Pancreas (tissue), 10 donors: ENCODE measurements at places on chromosomes 5 and 9. TPM values are rescaled to one million over a fixed set of nuclear protein-coding genes. Genes with fewer than 3 reads are reported as not detected.

Gene SPINK13
- not detected for total RNA-seq

Gene FBN2
- 0.06 TPM for total RNA-seq

Gene TNFSF15
- total RNA-seq: 0.12 TPM

Gene ARHGEF28
- total RNA-seq: 36.2 TPM

Gene C9
- not detected for total RNA-seq

Gene PCDHB4
- total RNA-seq: 5.5 TPM

Gene PCDHGA9
- total RNA-seq: 1.4 TPM

Gene NR2F1-AS1
- 2.1 TPM for total RNA-seq

Gene UGT3A2
- total RNA-seq: not detected

Gene PCDHGA6
- total RNA-seq: 1.9 TPM

Gene SPARC
- total RNA-seq: 608 TPM

DNA sequence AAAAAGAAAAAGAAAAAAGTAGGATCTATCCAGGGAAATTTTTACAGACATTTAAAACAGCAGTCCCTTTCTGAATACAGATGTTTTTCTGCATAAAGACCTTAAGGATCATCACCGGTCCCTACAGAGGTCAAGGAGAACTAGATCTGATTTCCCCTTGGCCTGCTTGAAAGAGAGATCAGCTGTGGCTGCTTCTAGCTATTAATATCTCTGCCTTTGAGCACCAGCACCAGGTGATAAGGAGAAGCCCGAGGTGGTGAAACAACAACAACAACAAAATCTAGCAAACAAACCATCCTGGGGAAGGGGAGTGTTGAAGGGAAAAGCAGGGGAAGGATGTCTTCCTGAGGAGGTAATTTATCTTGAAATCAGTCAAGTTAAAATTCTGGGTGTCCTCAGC lies 42.1 kb downstream of the ZNF366 start:
- no peaks in the 10 kb centered on the region for H3K36me3 ChIP-seq
- no peak for DNase-seq
- H3K4me1 ChIP-seq: no peaks in the 10 kb centered on the region
- no peaks in the 10 kb centered on the region for H3K27me3 ChIP-seq
- H3K27ac ChIP-seq: no peak overlapping the region

- H3K4me1 ChIP-seq: peaks cover 8% of the 10 kb centered on the region
- no peaks in the 10 kb centered on the region for H3K36me3 ChIP-seq
- no peak for DNase-seq
- H3K4me3 ChIP-seq: no peak overlapping the region
Observed at GRCh38 chr9:104907278-104907951, 20.5 kb downstream of the ABCA1 start.

DNA sequence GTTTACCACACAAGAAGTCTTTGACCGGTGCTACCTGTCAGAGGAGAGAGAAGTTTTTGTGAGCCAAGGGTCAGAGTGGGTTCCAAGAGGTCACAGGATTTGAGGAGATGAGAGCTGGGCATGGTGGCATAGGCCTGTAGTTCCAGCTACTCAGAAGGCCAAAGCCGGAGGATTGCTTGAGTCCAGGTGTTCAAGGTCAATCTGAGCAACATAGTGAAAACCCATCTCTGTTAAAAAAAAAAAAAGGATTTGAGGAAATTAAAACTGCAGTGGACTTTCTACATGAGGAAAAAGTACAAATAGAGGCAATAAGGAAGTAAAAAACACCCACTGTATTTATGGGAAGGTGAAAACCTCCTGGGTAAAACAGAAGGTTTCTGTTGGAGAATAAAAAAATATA lies 63.8 kb downstream of the PHAX start:
- H3K27ac ChIP-seq: no peak overlapping the region
- no peaks in the 10 kb centered on the region for H3K27me3 ChIP-seq
- H3K4me1 ChIP-seq: no peaks in the 10 kb centered on the region
- DNase-seq: no peak
- no peak overlapping the region for H3K4me3 ChIP-seq
- H3K36me3 ChIP-seq: no peaks in the 10 kb centered on the region

DNA sequence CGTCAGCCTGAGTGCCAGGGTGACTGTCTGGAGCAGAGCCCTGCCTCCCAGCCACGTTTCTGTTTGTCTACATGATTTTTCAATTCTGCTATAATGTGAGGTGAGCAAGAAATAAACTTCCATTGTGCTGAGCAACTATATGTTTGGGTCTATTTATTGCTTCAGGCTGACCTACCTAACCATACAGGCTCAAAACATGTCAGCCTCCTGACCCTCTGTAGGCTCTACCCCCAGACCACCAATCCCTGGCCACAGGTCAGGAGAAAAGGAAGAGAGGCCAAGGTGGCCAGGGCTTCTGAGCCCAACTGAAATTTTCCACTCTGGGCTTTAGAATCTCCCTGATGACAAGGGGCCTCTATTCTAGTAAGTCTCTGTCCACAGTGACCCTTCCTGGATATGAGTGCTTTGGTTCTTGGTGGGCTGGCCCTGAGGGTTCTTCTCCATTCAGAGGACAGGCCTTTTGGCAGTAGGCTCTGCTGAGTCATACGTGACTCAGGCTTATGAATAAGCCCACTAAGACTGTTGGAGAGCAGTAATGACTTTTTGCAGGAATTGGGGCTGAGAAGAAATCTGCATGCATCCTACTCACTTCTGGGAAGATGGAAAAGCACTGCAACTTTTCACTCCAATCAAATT lies 117.2 kb upstream of the TBCA start:
- no peak for DNase-seq
- no peaks in the 10 kb centered on the region for H3K4me1 ChIP-seq
- H3K27ac ChIP-seq: no peak overlapping the region
- no peaks in the 10 kb centered on the region for H3K36me3 ChIP-seq

GRCh38 chr5:55451976-55452375 lies 82.8 kb downstream of the PLPP1 start:
- no peak for DNase-seq
- H3K36me3 ChIP-seq: no peaks in the 10 kb centered on the region
- H3K4me3 ChIP-seq: no peak overlapping the region
- no peak overlapping the region for H3K27ac ChIP-seq

- no peaks in the 10 kb centered on the region for H3K27me3 ChIP-seq
- H3K4me1 ChIP-seq: no peaks in the 10 kb centered on the region
- no peak overlapping the region for H3K4me3 ChIP-seq
- H3K27ac ChIP-seq: no peak overlapping the region
Observed at GRCh38 chr5:170416526-170416925, 27.4 kb upstream of the KCNMB1 start.

- no peak overlapping the region for H3K4me3 ChIP-seq
- no peaks in the 10 kb centered on the region for H3K4me1 ChIP-seq
- DNase-seq: no peak
- no peak overlapping the region for H3K27ac ChIP-seq
- H3K36me3 ChIP-seq: no peaks in the 10 kb centered on the region
Observed at GRCh38 chr5:1323803-1324173, 21.1 kb downstream of the CLPTM1L start.

DNA sequence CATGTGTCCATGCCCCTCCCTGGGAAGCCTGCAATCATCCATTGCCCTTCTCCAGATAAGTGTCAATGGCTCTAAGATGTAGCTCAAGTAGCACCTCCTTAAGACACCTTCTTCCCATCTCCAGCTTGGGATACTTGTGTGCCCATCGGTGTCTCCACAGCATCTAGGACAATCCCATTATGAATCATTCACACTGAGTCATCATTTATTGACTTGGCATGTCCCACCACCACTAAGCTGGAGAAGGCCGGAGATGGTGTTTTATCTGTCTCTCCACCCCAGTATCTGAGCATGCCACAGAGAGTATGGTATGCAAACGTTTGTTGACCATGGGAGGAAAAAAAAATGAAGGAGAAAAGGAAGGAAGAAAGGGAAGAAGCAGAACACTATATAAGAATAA lies 342.2 kb downstream of the TRIM32 start:
- no peak overlapping the region for H3K27ac ChIP-seq
- DNase-seq: no peak
- no peaks in the 10 kb centered on the region for H3K36me3 ChIP-seq
- no peaks in the 10 kb centered on the region for H3K27me3 ChIP-seq

- no peaks in the 10 kb centered on the region for H3K4me1 ChIP-seq
- no peak for DNase-seq
- no peaks in the 10 kb centered on the region for H3K27me3 ChIP-seq
- no peaks in the 10 kb centered on the region for H3K36me3 ChIP-seq
Observed at GRCh38 chr5:69043655-69043996, 50.2 kb upstream of the SLC30A5 start.

- H3K4me3 ChIP-seq: no peak overlapping the region
- no peaks in the 10 kb centered on the region for H3K27me3 ChIP-seq
- no peaks in the 10 kb centered on the region for H3K4me1 ChIP-seq
- H3K27ac ChIP-seq: no peak overlapping the region
- H3K36me3 ChIP-seq: no peaks in the 10 kb centered on the region
Observed at GRCh38 chr5:157219491-157220271, 39.0 kb downstream of the ITK start.

GRCh38 chr5:84304599-84304998 lies 80.1 kb downstream of the EDIL3 start:
- H3K27me3 ChIP-seq: no peaks in the 10 kb centered on the region
- no peak overlapping the region for H3K4me3 ChIP-seq
- no peaks in the 10 kb centered on the region for H3K4me1 ChIP-seq
- H3K27ac ChIP-seq: no peak overlapping the region
- H3K36me3 ChIP-seq: no peaks in the 10 kb centered on the region

DNA sequence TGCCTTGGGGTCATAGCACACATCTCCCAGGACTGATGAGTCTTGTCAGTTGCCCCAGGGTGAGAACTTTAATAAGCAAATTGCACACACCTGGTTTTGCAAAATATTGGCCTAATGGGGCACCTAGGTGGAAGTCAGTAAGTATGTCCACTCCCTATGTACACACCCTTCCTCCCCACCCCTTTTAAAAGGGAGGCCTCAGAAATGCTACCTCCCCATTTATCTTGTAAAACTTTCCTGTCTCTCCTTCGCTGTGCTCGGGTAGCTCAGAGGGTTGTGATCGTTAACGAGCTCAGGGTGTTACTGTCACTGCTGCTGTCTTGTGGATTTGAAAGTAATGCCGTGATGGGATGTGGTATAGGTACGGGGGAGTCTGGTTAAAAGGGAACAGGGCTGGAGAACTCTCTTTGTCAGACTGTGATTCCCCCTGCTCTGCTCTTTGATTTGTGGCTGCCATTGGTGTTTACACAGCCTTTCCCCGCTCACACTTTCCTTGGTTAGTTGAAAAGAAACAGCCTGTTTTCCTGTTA lies 26.2 kb downstream of the ZNF462 start:
- DNase-seq: no peak
- H3K4me3 ChIP-seq: no peak overlapping the region
- H3K27me3 ChIP-seq: no peaks in the 10 kb centered on the region
- H3K36me3 ChIP-seq: no peaks in the 10 kb centered on the region
- no peaks in the 10 kb centered on the region for H3K4me1 ChIP-seq
- H3K27ac ChIP-seq: no peak overlapping the region

- peaks cover 48% of the 10 kb centered on the region for H3K36me3 ChIP-seq
- no peak for DNase-seq
- H3K27ac ChIP-seq: no peak overlapping the region
- H3K4me3 ChIP-seq: no peak overlapping the region
Observed at GRCh38 chr9:128168731-128169308, 8.8 kb downstream of the BBLN start.

DNA sequence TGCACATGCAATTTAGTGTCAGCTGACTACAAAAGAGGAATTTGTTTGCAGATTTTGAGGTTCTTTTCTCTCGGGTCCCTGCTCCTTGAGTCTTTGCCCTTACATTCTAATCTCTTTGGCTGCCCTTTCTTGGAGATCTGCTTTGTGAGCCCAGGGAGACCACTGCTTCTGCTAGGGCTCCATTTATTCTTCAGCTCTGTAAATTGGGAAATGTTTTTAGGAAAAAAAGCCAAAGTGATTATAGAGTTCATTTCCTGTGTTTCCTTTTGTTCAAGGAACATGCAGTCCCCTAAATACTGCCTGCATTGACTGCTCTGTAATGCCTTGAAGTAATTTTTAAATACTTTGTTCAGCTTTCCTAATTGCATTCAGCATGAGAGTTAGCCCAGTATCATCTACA lies 197.4 kb downstream of the CSNK1G3 start:
- H3K4me3 ChIP-seq: no peak overlapping the region
- H3K4me1 ChIP-seq: no peaks in the 10 kb centered on the region
- H3K27ac ChIP-seq: no peak overlapping the region
- H3K27me3 ChIP-seq: no peaks in the 10 kb centered on the region
- no peaks in the 10 kb centered on the region for H3K36me3 ChIP-seq

DNA sequence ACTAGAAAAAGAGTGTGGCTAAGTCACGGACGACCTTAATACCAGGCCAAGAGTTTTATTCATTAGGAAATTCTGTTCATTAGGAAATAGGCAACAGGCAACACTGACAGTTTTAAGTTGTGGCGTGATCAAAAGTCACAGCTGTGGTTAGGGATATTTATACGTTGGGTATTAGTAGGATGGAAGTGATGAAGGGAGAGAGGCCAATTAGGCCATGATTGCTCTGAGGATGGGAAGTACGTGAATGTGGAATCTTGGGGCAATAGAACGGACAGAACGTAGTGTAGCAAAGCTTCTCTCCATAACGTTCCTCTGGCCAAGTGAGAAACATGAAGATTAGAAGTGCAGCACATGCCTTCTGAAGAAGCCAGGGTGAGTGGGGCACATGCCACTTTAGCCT lies 290.1 kb upstream of the ZNF608 start:
- H3K27ac ChIP-seq: no peak overlapping the region
- no peaks in the 10 kb centered on the region for H3K27me3 ChIP-seq
- no peak for DNase-seq
- no peaks in the 10 kb centered on the region for H3K36me3 ChIP-seq

DNA sequence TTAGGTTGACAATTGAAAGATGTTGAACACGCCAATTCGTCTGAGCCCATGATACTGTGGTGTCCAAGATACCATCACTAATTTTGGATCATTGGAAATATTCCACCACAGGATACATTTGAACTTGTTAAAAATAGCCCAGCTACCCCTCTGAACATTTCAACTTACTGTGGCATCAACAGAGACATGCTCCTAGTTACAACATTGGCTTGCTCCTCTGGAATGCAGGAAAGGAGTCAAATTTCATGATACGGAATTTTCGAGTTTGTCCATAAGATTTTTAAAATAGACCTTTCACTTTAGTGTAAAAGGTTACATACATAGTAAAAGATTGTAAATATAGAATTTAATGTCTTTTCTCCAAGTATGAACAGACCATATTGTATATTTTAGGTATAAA lies 12.8 kb downstream of the SEMA5A start:
- no peak for DNase-seq
- H3K27ac ChIP-seq: no peak overlapping the region
- no peaks in the 10 kb centered on the region for H3K4me1 ChIP-seq
- no peaks in the 10 kb centered on the region for H3K36me3 ChIP-seq

- H3K4me3 ChIP-seq: no peak overlapping the region
- no peaks in the 10 kb centered on the region for H3K27me3 ChIP-seq
- H3K4me1 ChIP-seq: no peaks in the 10 kb centered on the region
Observed at GRCh38 chr5:136665331-136665730, 300.0 kb upstream of the TRPC7 start.

- no peaks in the 10 kb centered on the region for H3K36me3 ChIP-seq
- H3K27me3 ChIP-seq: no peaks in the 10 kb centered on the region
- H3K27ac ChIP-seq: no peak overlapping the region
- no peak overlapping the region for H3K4me3 ChIP-seq
Observed at GRCh38 chr9:134179918-134180785, 15.8 kb upstream of the RNU6ATAC start.

GRCh38 chr9:26770821-26771220 lies 121.8 kb downstream of the CAAP1 start:
- DNase-seq: no peak
- H3K36me3 ChIP-seq: no peaks in the 10 kb centered on the region
- no peak overlapping the region for H3K27ac ChIP-seq
- H3K4me3 ChIP-seq: no peak overlapping the region
- no peaks in the 10 kb centered on the region for H3K4me1 ChIP-seq

GRCh38 chr9:130541533-130541932 lies 37.8 kb upstream of the FUBP3 start:
- H3K27me3 ChIP-seq: peaks cover 10% of the 10 kb centered on the region
- no peak for DNase-seq
- H3K4me1 ChIP-seq: no peaks in the 10 kb centered on the region
- H3K4me3 ChIP-seq: no peak overlapping the region
